ENCODE measurements at places on chromosomes 5 and 9.

- DNase-seq = no peak
Observed at GRCh38 chr5:72308853-72309191, 11.2 kb downstream of the MRPS27 start.

- DNase-seq = no peak
Observed at GRCh38 chr5:50699737-50700136, 33.3 kb downstream of the PARP8 start.

DNA sequence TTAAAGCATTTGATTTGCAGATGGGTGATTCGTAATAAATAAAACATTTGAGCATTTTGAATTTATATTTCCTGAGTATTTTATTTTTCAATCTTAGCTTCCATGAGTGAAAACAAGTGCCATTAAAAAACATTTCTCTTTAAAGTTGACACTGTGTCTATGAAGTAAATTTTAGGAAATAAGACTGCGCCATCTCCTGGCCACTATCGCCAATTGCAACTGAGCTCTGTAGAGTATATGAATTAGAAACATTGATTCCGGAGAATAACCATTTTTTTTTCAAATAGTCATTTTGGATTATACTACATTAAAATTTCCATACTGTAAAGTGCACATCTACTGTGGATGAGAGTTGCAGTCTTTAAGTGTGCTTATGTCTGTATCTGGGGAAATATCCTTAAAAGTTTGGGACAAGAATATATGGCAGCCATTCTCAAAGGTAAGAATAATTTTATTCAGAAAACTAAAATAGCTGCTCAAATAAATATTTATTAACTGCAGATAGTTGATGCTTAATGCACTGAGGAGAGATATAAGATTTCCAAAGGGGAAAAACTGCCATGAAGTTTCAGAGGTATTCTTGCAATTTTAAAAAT lies 5.9 kb downstream of the DMRTA1 start:
- DNase-seq = no peak

- no peak for DNase-seq
Observed at GRCh38 chr5:523441-524222, 617 bp downstream of the SLC9A3 start.

GRCh38 chr9:129560881-129561306 lies 60.0 kb downstream of the C9orf50 start:
- DNase-seq = no peak

DNA sequence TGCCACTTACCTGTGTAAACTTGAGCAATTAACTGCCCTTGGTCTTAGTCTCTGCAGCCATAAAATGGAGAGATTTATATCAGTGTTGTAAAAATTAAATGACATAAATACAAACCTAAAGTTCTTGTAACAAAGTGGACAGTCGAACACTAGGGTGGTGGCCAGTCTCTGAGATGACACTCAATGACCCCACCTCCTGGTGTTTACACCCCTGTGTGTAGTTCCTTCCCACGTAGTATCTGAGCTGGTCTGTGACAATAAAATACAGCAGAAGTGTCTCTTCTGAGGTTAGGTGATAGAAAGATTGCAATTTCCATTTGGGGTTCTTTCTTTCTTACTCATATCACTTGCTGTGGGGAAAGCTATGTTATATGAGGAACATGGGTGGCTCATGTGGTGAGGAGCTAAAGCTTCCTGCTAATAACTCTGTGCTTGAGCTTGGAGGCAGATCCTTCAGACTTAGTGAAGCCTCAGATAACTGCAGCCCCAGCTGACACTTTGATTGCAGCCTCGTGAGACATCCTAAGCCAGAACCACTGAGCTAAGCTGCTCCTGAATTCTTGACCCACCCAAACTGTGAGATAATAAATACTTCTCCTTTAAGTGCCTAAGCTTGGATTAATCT lies 173.4 kb upstream of the CHD1 start:
- DNase-seq = no peak

DNA sequence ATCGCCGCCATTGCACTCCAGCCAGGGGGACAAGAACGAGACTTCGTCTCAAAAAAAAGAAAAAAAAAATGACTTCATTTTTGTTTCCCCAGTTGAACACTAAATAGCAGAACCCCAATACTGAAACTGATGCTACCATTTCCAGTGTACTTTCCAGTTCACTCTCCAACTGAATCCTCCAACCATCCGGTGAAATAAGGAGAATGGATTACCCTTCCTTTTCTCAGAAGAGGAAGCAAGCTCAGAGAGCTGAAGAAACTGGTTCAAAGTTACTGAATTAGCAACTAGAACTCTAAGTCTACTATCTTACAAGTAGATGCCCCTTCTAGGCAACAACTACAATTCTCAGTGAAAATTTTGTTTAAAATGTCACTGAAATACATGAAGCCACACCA lies 3.9 kb downstream of the FAM13B start:
- DNase-seq = no peak

DNA sequence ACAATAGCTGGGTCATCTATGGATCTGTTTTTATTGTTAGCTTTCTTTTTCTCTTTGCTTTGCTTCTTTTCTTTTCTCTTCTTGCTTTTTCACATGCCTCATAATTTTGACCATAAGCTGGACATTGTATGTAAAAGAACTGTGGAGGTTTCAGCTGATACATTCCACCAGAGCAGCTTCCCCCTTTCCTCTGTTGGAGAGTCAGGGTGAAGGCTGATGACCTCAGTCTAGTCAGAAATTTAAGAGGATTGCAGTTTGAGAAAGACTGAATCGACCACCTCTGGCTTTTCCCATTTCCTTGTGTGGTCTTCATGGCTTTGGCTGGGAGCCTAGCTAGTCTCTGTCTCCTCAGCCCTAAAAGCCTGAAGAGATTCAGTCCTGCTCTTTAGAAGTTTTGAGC lies 42.0 kb downstream of the KCNIP1 start:
- no peak for DNase-seq

Data from stimulated activated CD4-positive, alpha-beta T cell treated with anti-CD3 and anti-CD28 coated beads, Interleukin-1b, Interleukin-23, amount 100 ng/mL, for 24 hours (primary cell).